Type B pancreatic cell (in vitro differentiated cells): ENCODE measurements at places on chromosomes 16 and 17. TPM values are rescaled to one million over a fixed set of nuclear protein-coding genes. Genes with fewer than 3 reads are reported as not detected.

- no peak for DNase-seq
Observed at GRCh38 chr16:68786685-68787418, 49.8 kb downstream of the CDH1 start.

GRCh38 chr17:43818966-43819365 lies 14.0 kb downstream of the MPP3 start:
- DNase-seq = no peak

DNA sequence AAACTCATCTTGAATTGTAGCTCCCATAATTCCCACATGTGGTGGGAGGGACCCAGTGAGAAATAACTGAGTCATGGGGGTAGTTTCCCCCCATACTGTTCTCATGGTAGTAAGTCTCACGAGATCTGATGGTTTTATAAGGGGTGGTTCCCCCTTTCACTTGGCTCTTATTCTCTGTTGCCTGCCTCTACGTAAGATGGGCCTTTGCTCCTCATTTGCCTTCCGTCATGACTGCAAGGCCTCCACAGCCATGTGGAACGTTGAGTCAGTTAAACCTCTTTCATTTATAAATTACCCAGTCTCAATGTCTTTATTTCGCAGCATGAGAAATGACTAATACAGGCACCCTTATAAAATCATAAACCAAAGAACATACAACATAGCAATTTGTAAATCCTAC lies 79.0 kb downstream of the XYLT1 start:
- DNase-seq = no peak

Gene GNG13
- not detected in 2 replicates for total RNA-seq

DNA sequence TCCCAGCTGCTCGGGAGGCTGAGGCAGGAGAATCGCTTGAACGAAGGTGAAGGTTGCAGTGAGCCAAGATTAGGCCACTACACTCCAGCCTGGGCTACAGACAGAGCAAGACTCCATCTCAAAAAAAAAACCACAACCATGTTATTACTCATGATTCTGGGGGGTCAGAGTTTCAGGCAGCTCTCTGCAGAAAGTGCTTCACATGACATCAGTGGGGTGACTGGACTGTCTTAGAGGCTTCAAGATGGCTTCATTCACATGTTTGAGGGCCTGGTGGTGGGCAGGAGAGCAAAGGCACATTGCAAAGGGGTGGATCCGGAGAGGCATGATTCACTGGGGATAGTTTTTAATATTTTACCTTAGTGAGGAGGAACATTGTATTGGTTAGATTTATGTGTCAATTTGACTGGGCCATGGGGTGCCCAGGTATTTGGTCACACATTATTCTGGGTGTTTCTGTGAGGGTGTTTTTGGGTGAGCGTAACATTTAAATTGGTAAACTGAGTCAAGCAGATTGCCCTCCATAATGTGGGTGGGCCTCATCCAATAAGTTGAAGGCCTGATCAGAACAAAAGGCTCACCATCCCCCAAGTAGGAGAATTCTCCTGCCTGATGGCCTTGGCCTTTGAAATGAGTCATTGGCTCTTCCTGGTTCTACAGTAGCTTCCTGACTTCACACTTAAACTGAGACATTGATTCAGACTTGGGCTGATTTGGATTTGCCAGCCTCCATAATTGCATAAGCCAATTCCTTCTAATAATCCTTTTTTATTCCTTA lies 109.8 kb downstream of the GOSR1 start:
- no peak for DNase-seq

DNA sequence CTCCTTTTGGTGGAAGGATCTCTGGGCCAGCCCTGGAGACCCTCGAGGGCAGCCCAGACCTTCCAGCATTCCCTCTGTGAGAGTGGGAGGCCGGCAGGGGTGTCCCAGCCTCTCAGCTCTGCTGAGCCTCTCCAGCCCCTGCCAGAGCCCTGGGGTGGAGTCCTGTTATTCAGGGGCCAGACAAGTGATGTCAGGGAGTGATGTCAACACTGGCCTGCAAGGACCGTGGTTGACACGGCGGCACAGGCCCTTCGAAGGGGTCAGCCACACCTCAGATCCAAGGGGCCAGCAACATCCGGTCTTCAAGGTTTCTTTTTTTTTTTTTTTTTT lies 231.2 kb downstream of the KATNIP start:
- no peak for DNase-seq

GRCh38 chr16:47043200-47043599 lies 69.7 kb upstream of the DNAJA2 start:
- DNase-seq = no peak

Gene CD300LG
- not detected in 2 replicates for total RNA-seq

- DNase-seq = no peak
Observed at GRCh38 chr16:86827521-86827920, 249.2 kb downstream of the FOXL1 start.

- DNase-seq = no peak
Observed at GRCh38 chr17:79461041-79461440, 149.8 kb downstream of the RBFOX3 start.

Gene RFFL
- 19.9 and 38.7 TPM in 2 replicates for total RNA-seq

Gene EXOC3L1
- 0.41 and 0.86 TPM in 2 replicates for total RNA-seq

GRCh38 chr17:64741038-64741641 lies 79.0 kb upstream of the SMURF2 start:
- DNase-seq = peak; percentile 15

Gene ANKRD40
- total RNA-seq = 21.0 and 38.4 TPM in 2 replicates

Gene KRTAP9-8
- not detected in 2 replicates for total RNA-seq

GRCh38 chr16:27920391-27920891 lies 143.1 kb downstream of the GSG1L start:
- DNase-seq = no peak

- no peak for DNase-seq
Observed at GRCh38 chr17:27996202-27997043, 46.1 kb upstream of the NLK start.

GRCh38 chr17:1107777-1108477 lies 71.9 kb downstream of the ABR start:
- no peak for DNase-seq

- DNase-seq = no peak
Observed at GRCh38 chr16:82584553-82585152, 42.1 kb upstream of the CDH13 start.

Gene ZNF750
- 10.3 and 34.7 TPM in 2 replicates for total RNA-seq

- DNase-seq = no peak
Observed at GRCh38 chr17:59046192-59046591, 60.5 kb downstream of the TRIM37 start.

Gene RRAD
- 1.3 and 2.5 TPM in 2 replicates for total RNA-seq

DNA sequence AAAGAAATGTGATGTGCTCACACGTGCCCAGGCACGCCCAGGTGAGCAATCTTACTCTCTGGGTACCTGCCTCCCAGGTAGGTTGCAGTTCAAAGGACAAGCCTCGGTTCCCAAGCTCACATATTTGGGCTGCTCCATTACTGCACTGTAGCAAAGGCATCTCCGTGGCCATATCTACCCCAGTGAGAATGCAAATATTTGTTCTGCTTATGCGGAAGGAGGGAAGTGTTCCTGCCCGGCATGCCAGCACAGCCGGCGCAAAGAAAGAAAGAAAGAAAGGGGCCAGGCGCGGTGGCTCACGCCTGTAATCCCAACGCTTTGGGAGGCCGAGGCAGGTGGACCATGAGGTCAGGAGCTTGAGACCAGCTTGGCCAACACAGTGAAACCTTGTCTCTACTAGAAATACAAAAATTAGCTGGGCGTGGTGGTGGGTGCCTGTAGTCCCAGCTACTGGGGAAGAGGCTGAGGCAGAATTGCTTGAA lies 30.7 kb downstream of the SLC43A2 start:
- no peak for DNase-seq

GRCh38 chr16:51165043-51165442 lies 14.0 kb upstream of the SALL1 start:
- DNase-seq = no peak

DNA sequence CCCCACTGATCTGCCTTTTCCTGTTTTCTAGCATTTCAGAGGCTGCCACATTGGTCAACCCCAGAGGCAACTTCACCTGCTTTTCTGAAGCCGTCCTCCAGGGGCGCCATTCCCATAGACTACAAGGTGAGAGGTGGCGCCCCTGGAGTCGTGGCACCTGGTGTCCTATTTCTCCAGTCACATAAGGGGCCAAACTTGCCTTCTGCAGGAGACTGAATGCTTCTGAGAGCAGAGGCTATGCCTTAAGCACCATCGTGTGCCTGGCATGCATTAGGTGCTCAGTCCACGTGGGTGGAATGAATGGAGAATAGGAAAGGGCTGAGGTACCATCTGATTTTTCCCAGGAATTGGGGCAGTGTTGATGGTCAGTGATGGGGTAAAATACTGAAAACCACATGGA lies 164.8 kb downstream of the HAPSTR1 start:
- DNase-seq = no peak

GRCh38 chr16:73775841-73776388 lies 520.7 kb upstream of the PSMD7 start:
- DNase-seq = no peak

Gene CTRL
- total RNA-seq = 0.59 and 1.4 TPM in 2 replicates

GRCh38 chr17:9776911-9777310 lies 14.5 kb downstream of the DHRS7C start:
- DNase-seq = no peak

Gene TMEM92
- 1.6 and 1.8 TPM in 2 replicates for total RNA-seq

Gene SRL
- 1.2 TPM in 1 of 2 replicates, not detected in the other for total RNA-seq

GRCh38 chr17:44747566-44747965 lies 11.2 kb upstream of the ADAM11 start:
- DNase-seq = no peak

GRCh38 chr17:68011199-68011665 lies 15.0 kb upstream of the C17orf58 start:
- DNase-seq = no peak

- no peak for DNase-seq
Observed at GRCh38 chr16:27712251-27712711, 162.3 kb downstream of the KATNIP start.

Gene HSD17B2
- total RNA-seq = 6.8 and 17.8 TPM in 2 replicates

Gene KRT16
- total RNA-seq = 1.5 and 9.2 TPM in 2 replicates

DNA sequence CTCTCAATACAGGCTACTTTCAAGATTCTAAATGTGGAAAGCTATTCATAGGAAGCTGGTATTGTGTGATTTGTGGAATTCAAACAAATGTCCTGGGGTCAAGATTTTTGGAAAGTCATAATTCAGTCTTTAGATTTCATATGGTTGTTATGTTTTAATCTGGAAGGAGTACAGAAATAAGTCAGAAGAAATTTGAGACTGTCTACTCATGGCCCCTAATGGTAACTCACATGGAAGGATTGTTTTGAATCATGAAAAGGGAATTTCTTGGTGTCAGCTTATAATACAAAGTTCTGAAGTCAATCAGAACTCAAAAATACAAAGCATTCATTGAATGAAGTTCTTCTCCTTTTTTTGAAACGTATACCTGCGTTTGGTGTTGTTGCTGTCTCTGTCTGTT lies 3.1 kb downstream of the KCNJ2 start:
- DNase-seq = no peak

Gene EPOP
- 6.2 and 11.0 TPM in 2 replicates for total RNA-seq

Gene IGSF6
- total RNA-seq = not detected in 2 replicates

DNA sequence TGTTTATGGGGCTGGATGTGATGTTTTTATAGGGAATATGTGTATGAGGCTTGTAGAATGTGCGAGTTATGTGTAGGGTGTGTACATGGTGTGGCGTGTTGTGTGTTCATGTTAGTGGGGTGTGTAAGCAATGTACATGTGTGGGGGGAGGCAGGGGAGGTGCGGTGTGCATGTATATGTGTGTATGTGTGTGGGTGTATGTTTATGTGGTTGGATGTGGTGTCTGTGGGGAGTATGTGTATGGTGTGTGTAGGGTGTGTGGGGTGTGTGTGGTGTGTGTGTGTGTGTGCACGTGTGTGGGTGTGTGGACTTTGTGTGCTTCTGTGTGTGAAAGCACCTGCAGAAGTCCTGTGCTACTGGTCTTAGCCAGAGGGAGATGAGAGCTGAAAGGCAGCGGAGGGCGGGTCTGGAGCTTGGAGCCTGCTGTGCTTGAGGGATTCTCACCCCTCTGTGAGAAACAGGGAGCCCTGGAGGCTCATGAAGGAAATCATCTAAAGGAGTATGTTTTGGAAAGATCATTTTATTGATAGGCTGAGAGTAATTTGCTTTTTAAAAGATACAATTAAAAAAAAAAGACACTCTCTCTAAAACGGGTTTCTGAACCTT lies 222.7 kb downstream of the HS3ST4 start:
- DNase-seq = no peak

Gene PERCC1
- total RNA-seq = 0.77 and 0.83 TPM in 2 replicates

DNA sequence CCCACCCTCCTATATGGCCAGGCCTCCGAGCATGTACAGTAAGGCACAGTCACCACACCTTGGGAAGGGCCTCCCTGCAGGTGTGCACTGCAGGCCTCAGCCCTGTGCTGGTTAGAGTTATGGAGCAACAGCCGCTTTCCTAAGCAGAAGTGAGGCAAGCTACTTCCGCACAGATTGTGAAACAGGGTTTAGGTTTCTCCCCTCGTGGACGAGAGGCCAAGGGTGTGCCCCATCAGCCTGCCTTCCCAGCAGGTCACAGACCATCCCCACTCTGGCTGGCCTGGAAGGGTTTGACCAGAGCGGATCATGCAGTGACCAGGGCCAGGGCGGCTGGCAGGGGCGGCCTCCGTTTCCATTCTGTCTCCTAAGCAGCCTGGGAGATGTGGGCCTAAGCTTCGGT lies 4.7 kb downstream of the MSRB1 start:
- DNase-seq = no peak

- DNase-seq = no peak
Observed at GRCh38 chr16:79605999-79606398, 5.5 kb upstream of the MAF start.

Gene CD300C
- not detected in 2 replicates for total RNA-seq

Gene CD79B
- total RNA-seq = not detected in 2 replicates

- DNase-seq = no peak
Observed at GRCh38 chr17:74545843-74546230, at the start of gene CD300C. Gene CD300C, minus strand, starts transcription at chr17:74546115. Its CDS starts 333 bp downstream, at chr17:74545782.
